ENCODE measurements at places on chromosomes 12 and 14. TPM values are rescaled to one million over a fixed set of nuclear protein-coding genes. Genes with fewer than 3 reads are reported as not detected.
A peak's percentile ranks its signal among the peaks of the same experiment; 100 is the strongest.

Gene TAS2R9
- total RNA-seq: not detected

GRCh38 chr14:53925201-53925766, 31.3 kb downstream of the BMP4 start:
- H3K4me1 ChIP-seq: no peaks in the 10 kb centered on the region
- DNase-seq: no peak
- H3K4me3 ChIP-seq: no peak overlapping the region
- H3K27ac ChIP-seq: no peak overlapping the region

DNA sequence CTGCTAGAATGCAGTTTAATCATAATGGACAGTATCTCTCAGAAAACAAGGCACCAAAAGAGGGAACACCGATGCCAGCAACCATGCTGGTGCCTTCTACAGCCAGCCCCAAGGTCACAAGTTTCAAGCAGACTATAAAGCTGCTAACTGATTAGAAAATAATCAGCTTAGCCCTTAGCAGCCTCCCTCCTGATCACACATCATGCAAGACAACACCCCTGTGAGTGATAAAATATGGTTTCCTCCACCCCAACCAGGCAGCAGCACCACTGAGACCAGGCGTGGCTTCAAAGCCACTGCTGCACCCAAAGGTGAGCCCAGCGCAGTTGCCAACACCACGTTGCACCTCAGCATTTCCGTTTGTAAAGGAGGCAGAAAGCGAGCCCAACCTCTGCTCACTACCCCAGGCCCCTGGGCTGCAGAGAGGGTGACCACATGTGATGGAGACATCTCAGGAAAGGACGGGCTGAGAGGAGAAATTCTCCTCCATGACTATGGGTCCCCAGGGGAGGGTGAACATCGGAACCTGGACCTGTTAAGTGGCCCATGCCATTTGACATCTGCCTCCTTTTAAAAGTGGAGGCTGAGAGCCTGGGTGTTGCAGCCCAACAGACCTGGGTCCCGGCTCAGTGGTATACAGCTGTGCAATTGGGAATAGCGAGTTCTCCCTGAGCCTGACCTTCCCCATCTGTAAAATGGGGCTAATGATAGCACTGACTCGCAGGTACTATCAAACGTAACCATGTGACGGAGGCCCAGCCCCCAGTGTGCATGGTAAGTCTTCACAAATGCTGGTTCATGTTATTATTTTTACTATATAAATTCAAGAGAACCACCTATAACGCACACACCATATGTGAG, 11.5 kb downstream of the ZFP36L1 start:
- DNase-seq: peak; percentile 72
- H3K27me3 ChIP-seq: no peaks in the 10 kb centered on the region
- peak overlapping the region; percentile 21 for H3K27ac ChIP-seq
- no peaks in the 10 kb centered on the region for H3K36me3 ChIP-seq

- peak overlapping the region; percentile 93 for H3K27ac ChIP-seq
- H3K4me1 ChIP-seq: peaks cover 88% of the 10 kb centered on the region
- peak; percentile 62 for DNase-seq
- H3K27me3 ChIP-seq: no peaks in the 10 kb centered on the region
- H3K4me3 ChIP-seq: peak overlapping the region; percentile 81
These were observed 9.6 kb downstream of the PTPN6 start for GRCh38 chr12:6960593-6961277.

Gene GDF11
- total RNA-seq: 4.2 TPM

DNA sequence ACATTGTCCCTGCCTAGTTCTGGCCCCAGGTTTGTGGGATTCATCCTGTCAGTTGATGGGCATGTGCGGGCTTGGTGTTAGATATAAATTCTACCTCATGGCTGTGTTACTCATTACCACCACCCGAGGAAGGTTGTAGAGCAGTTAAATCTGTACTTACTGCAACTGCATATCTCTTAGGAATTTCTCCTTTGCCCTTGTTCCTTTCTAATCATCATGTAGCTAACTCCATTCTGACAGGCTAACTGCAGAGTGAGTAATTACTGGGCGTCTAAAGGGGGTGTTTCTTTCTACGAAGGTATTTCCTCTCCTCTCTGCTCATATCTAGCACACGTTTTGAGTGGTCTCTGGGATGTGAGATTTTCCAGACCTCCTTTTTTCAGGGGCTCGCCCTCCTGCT, 1076.7 kb downstream of the TMTC2 start:
- H3K4me1 ChIP-seq: no peaks in the 10 kb centered on the region
- no peaks in the 10 kb centered on the region for H3K27me3 ChIP-seq
- H3K27ac ChIP-seq: no peak overlapping the region
- no peak for DNase-seq

GRCh38 chr12:65881965-65882413, 57.7 kb downstream of the HMGA2 start:
- DNase-seq: peak; percentile 7
- no peaks in the 10 kb centered on the region for H3K4me1 ChIP-seq
- H3K27ac ChIP-seq: no peak overlapping the region
- no peak overlapping the region for H3K4me3 ChIP-seq

Gene SLC17A8
- not detected for total RNA-seq

DNA sequence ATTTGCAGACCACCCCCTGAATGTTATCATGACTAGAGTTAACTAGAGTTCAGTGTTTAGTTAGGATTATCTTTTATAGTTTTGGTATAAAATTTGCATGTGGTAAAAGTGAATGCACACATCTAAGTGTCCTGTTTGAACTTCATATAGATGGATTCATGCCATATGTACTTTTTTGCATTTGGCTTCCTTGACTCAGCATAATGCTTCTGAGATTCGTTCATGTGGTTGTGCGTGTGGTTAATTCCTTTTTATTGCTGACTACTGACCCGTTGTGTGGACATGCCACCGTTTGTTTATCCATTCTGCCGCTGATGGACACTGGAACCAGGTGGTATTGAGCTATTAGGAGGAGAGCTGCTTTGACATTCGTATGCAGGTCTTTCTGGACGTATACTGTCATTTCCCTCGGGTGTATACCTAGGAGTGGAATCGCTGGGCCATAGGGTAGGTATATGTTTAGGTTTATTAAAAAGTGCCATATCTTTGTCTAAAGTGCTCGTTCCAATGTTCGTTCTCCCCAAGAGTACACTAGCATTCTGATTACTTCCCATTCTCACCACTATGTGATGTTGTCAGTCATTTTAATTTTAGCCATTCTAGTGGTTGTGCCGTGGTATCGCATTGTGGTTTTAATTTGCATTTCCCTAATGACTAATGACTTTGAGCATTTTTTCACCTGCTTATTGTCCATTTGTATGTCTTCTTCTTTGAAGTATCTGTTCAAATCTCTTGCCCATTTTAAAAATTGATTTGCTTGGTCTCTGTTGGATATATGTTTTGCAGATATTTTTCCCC, 37.7 kb downstream of the RIN3 start:
- H3K36me3 ChIP-seq: no peaks in the 10 kb centered on the region
- no peak overlapping the region for H3K27ac ChIP-seq
- peaks cover 28% of the 10 kb centered on the region for H3K4me1 ChIP-seq
- no peak overlapping the region for H3K4me3 ChIP-seq

GRCh38 chr12:20490213-20490612, 121.9 kb downstream of the PDE3A start:
- no peak overlapping the region for H3K27ac ChIP-seq
- H3K36me3 ChIP-seq: no peaks in the 10 kb centered on the region
- no peak overlapping the region for H3K4me3 ChIP-seq
- DNase-seq: no peak
- H3K4me1 ChIP-seq: no peaks in the 10 kb centered on the region

GRCh38 chr12:124520265-124520701, 47.1 kb downstream of the NCOR2 start:
- H3K4me3 ChIP-seq: no peak overlapping the region
- H3K36me3 ChIP-seq: peaks cover 3% of the 10 kb centered on the region
- DNase-seq: no peak
- H3K27me3 ChIP-seq: no peaks in the 10 kb centered on the region
- H3K27ac ChIP-seq: no peak overlapping the region

DNA sequence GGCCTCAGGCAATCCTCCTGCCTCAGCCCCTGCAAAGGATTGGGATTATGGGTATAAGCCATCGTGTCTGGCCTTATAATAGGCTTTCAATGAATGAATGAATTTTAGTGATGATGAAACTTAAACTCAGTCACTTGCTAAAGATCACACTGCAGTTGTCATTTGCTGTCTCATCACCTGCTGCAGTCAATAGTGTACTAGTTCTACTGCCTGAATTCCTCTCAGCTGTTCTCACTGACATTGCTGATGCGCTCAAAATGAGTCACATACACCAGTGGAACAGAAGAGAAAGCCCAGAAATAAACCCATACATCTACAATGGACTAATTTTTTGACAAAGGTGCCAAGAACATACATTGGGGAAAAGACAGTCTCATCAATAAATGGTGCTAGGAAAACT, 5.6 kb upstream of the SYNJ2BP start:
- no peaks in the 10 kb centered on the region for H3K36me3 ChIP-seq
- H3K4me3 ChIP-seq: no peak overlapping the region
- DNase-seq: no peak
- no peak overlapping the region for H3K27ac ChIP-seq
- H3K4me1 ChIP-seq: no peaks in the 10 kb centered on the region

Gene CMKLR1
- total RNA-seq: not detected

GRCh38 chr12:23431006-23431405, 518.5 kb downstream of the SOX5 start:
- no peaks in the 10 kb centered on the region for H3K4me1 ChIP-seq
- no peak for DNase-seq
- H3K4me3 ChIP-seq: no peak overlapping the region

GRCh38 chr12:121925358-121925695, 6.9 kb downstream of the CFAP251 start:
- H3K4me3 ChIP-seq: no peak overlapping the region
- no peak for DNase-seq
- H3K27me3 ChIP-seq: no peaks in the 10 kb centered on the region
- no peaks in the 10 kb centered on the region for H3K36me3 ChIP-seq
- H3K4me1 ChIP-seq: no peaks in the 10 kb centered on the region

Gene NRIP2
- total RNA-seq: not detected

Gene OR10AD1
- not detected for total RNA-seq

GRCh38 chr12:79927772-79928474, 7.0 kb downstream of the PPP1R12A start:
- H3K27ac ChIP-seq: peak overlapping the region; percentile 53
- no peak overlapping the region for H3K4me3 ChIP-seq
- H3K4me1 ChIP-seq: peaks cover 53% of the 10 kb centered on the region

GRCh38 chr12:42854208-42854607, 264.7 kb upstream of the PRICKLE1 start:
- no peaks in the 10 kb centered on the region for H3K4me1 ChIP-seq
- no peaks in the 10 kb centered on the region for H3K36me3 ChIP-seq
- no peak overlapping the region for H3K4me3 ChIP-seq
- DNase-seq: no peak

Gene GLT1D1
- not detected for total RNA-seq

Gene CLEC12A
- not detected for total RNA-seq

DNA sequence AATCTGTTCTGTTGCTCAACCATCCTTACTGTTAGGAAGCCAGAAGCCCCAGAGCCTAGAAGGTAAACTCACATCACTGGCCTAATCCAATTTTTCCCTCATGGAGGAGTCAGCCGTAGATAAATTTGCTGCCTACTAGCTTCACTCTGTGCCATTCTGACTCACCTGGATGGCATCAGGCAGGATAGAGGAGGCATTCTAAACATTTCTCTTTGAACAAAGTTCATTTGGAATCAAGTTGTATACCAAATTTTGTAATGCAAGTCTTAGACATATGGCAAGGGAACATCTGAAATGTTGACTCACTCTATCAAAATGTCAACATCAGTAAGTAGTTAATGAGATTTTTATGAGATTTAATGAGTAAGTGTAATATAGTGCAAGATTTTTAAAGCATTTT, 13.6 kb upstream of the TBC1D30 start:
- H3K36me3 ChIP-seq: no peaks in the 10 kb centered on the region
- H3K27ac ChIP-seq: no peak overlapping the region
- H3K4me3 ChIP-seq: no peak overlapping the region
- H3K4me1 ChIP-seq: no peaks in the 10 kb centered on the region

Gene ALDH1L2
- total RNA-seq: 12.2 TPM

Gene E2F7
- total RNA-seq: 9.9 TPM

Gene HSPA2
- total RNA-seq: 5.1 TPM

GRCh38 chr14:102171173-102172020, 31.7 kb downstream of the WDR20 start:
- DNase-seq: no peak
- H3K27me3 ChIP-seq: no peaks in the 10 kb centered on the region
- peaks cover 39% of the 10 kb centered on the region for H3K4me1 ChIP-seq
- no peak overlapping the region for H3K4me3 ChIP-seq
- no peak overlapping the region for H3K27ac ChIP-seq
- peaks cover 5% of the 10 kb centered on the region for H3K36me3 ChIP-seq

Gene SLC2A3
- total RNA-seq: 392 TPM

Gene IAPP
- total RNA-seq: not detected

Gene TMBIM4
- 51.3 TPM for total RNA-seq

GRCh38 chr12:129494766-129495165, 409.1 kb downstream of the TMEM132D start:
- no peaks in the 10 kb centered on the region for H3K4me1 ChIP-seq
- H3K27me3 ChIP-seq: no peaks in the 10 kb centered on the region
- no peak overlapping the region for H3K27ac ChIP-seq
- DNase-seq: no peak

- peaks cover 4% of the 10 kb centered on the region for H3K36me3 ChIP-seq
- H3K27me3 ChIP-seq: no peaks in the 10 kb centered on the region
- DNase-seq: no peak
- H3K4me3 ChIP-seq: no peak overlapping the region
These were observed 325.4 kb upstream of the SEL1L start for GRCh38 chr14:81859046-81859445.

DNA sequence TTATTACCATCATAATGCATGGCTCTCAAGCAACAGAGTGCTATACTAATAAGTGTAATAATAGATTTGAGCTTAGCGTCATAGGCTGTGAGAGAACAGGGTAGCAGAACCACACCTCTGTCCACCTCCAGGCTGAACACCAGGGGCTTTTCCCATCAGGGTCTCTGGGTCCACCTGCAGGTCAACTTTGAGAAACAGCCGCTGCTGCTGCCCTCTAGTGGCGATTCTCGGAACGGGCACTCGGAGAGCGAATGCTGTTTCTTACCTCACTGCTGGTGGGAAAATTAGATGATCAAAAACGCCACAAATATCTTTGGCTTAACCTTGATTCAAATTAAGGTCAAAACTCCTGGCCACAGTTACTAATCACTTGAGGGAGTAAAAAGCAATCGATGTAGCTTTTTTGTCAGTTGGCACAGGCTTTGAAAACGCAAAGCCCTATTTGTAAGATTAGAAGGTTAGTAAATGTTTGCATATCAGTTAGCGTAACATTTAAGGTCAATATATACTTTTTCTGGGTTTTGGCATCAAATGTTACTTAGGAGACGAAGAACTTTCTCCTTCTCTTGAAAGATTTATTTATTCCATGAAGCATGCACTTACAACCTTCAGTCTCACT, 127.9 kb upstream of the TMEM132D start:
- peak; percentile 81 for DNase-seq
- no peak overlapping the region for H3K4me3 ChIP-seq
- peaks cover 57% of the 10 kb centered on the region for H3K27me3 ChIP-seq
- H3K36me3 ChIP-seq: no peaks in the 10 kb centered on the region
- H3K27ac ChIP-seq: no peak overlapping the region
- no peaks in the 10 kb centered on the region for H3K4me1 ChIP-seq

Data from activated naive CD4-positive, alpha-beta T cell treated with anti-CD3 and anti-CD28 coated beads for 36 hours (primary cell).